ENCODE measurements at places on chromosomes 13 and 19. TPM values are rescaled to one million over a fixed set of nuclear protein-coding genes. Genes with fewer than 3 reads are reported as not detected.

CYP2A7 gene
- not detected for total RNA-seq

DNA sequence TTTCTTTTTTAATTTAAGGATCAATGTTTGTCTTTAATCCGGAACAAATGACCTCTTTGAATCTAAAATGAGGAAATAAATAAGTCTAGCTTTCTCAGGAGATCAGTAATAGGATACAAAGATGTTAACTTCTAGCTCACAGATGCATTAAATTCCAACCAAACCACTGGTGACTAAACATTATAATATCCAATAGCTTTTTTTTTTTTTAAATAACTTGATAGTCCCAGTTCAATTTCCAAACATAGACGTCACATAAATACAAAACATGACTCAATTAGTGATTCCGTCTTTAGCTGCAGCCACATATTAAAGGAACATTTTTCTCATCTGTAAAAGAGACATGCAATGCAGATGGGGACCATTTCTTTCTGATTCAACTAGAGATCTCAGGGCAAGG is 390.5 kb upstream of the PCDH9 start:
- no peaks in the 10 kb centered on the region for H3K27me3 ChIP-seq
- no peak overlapping the region for H3K4me3 ChIP-seq

CACNA1A gene
- 0.34 TPM for total RNA-seq

PRR36 gene
- 0.63 TPM for total RNA-seq

- no peak overlapping the region for H3K4me3 ChIP-seq
- H3K27ac ChIP-seq: no peak overlapping the region
- peaks cover 27% of the 10 kb centered on the region for H3K4me1 ChIP-seq
- no peak for DNase-seq
Observed at GRCh38 chr19:46722421-46723022, 5.6 kb upstream of the PRKD2 start.

DNA sequence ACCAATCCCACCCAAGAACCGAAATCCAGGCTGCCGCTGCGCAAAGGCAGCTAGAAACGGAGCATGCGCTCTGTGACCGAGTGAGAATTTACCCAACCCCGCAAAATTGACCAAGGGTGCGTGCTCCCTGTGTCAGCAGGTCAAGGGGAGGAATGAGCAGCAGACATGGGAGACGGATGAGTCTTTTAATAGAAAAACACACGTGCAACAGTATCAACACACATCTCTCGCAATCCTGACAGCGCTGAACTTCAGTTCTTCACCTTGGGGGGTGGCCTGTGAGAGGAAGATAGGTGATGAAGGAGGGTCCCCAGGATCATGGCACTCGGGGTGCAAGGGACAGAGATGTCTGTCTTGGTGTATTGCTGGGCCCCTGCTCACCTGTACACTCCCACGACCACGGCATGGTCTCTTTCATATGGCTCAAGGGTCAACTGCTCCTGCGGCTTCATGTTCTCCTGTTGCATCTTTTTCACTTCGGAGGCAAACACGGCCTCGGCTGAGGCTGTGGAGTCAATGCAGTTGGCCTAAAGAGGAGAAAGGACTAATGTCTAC is 402 bp upstream of the DYRK1B start:
- H3K4me1 ChIP-seq: peaks cover 24% of the 10 kb centered on the region
- no peaks in the 10 kb centered on the region for H3K27me3 ChIP-seq
- H3K4me3 ChIP-seq: peak overlapping the region; percentile 78
- peaks cover 20% of the 10 kb centered on the region for H3K36me3 ChIP-seq

DNA sequence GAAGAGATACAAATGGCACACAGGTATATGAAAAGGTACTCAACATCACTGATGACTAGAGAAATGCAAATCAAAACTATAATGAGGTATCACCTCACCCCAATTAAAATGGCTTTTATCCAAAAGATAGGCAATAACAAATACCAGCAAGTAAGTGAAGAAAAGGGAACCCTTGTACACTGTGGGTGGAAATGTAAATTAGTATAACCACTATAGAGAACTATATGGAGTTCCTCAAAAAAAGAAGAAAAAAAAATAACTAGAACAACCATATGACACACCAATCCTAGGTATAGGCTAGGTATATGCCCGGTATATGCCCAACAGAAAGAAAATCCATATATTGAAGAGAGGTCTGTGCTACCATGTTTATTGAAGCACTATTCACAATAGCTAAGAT is 150.9 kb downstream of the VWA8 start:
- no peak overlapping the region for H3K4me3 ChIP-seq
- no peaks in the 10 kb centered on the region for H3K27me3 ChIP-seq
- no peak overlapping the region for H3K27ac ChIP-seq
- peaks cover 11% of the 10 kb centered on the region for H3K4me1 ChIP-seq

GRCh38 chr13:66519259-66519658 is 710.9 kb downstream of the PCDH9 start:
- DNase-seq: no peak
- no peaks in the 10 kb centered on the region for H3K36me3 ChIP-seq
- H3K27ac ChIP-seq: no peak overlapping the region
- H3K4me3 ChIP-seq: no peak overlapping the region
- no peaks in the 10 kb centered on the region for H3K27me3 ChIP-seq
- no peaks in the 10 kb centered on the region for H3K4me1 ChIP-seq

HRC gene
- total RNA-seq: not detected

DNA sequence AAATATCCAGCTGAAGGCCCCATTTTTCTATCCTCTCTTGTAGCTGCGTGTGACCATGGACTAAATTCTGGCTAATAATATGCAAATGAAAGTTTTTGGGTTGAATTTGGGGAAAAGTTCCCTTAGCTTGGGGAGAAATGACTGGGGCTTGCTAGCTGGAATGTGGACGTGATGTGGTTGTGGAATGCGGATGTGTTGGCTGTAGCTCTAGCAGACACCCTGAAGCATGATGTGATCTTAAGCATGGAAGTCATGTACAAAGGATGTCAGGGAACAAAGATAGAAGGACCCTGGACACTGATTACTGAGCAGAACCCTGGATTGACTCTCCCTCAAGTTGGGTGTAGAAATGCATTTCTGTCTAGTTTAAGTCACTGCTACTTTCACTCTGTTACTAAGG is 25.4 kb upstream of the SCEL start:
- no peak overlapping the region for H3K27ac ChIP-seq
- H3K4me1 ChIP-seq: peaks cover 22% of the 10 kb centered on the region
- DNase-seq: no peak
- H3K4me3 ChIP-seq: no peak overlapping the region
- no peaks in the 10 kb centered on the region for H3K36me3 ChIP-seq

GRCh38 chr13:28843639-28844038 is 23.5 kb downstream of the MTUS2 start:
- no peak for DNase-seq
- H3K27ac ChIP-seq: no peak overlapping the region
- H3K27me3 ChIP-seq: peaks cover 5% of the 10 kb centered on the region
- no peak overlapping the region for H3K4me3 ChIP-seq

GRCh38 chr13:106109391-106109791 is 426.1 kb downstream of the EFNB2 start:
- DNase-seq: no peak
- no peaks in the 10 kb centered on the region for H3K27me3 ChIP-seq
- H3K27ac ChIP-seq: no peak overlapping the region

DNA sequence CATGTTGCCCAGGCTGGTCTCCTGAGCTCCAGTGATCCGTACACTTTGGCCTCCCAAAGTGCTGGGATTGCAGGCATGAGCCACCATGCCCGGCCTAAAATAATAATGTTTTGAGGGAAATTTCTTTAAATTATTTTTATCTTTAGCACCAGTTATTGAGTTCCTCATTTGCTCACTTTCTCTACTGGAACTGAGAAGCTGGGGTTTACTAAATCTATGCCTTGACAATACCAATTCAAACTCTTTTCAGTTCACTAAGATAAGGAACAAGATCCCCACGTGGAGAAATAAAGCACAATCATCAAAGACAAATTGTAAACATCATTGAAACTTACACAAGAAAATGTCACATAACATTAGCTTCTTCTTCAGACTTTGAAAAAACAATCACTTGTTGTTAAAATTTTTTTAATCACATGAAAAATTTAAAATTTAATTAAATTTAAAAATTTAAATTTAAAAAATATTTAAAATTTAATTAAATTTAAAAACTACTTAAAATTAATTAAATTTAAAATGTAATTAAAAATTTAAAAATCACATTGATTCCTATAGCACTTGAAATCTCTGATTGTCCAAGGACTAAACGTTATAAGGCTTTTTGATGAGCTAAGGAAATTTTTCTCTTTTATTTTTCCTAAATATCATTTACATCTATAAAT is 25.2 kb upstream of the XPO4 start:
- no peak for DNase-seq
- no peaks in the 10 kb centered on the region for H3K4me1 ChIP-seq
- H3K4me3 ChIP-seq: no peak overlapping the region
- no peak overlapping the region for H3K27ac ChIP-seq
- no peaks in the 10 kb centered on the region for H3K36me3 ChIP-seq

GRCh38 chr13:23381866-23382265 is 51.6 kb downstream of the SACS start:
- H3K4me3 ChIP-seq: no peak overlapping the region
- peaks cover 16% of the 10 kb centered on the region for H3K27me3 ChIP-seq
- DNase-seq: no peak

All from activated T-cell treated with anti-CD3 and anti-CD28 coated beads, Interleukin-2, amount 50 U/mL, for 72 hours (primary cell).